OCI-M1 (cell line): ENCODE measurements at places on chromosomes 5 and 9.

GRCh38 chr5:150788977-150789376, 10.4 kb downstream of the SMIM3 start:
- DNase-seq, result no peak

DNA sequence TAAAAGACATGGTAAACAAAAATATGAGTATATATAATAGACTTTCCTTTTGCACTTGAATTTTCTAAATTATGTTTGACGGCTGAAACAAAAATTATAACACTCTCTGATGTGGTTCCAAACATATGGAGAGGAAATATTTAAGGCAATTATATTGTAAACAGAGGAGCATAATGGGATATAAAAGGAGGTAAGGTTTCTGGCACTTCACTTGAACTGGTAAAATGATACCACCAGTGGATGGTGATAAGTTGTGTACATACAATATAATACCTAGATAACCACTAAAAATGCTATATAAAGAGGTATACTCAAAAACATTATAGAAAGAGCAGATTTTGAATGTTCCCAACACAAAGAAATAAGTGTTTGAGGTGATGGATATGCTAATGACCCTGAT, 192.9 kb upstream of the RAD23B start:
- no peak for DNase-seq

GRCh38 chr9:90789862-90790261, 11.8 kb upstream of the SYK start:
- DNase-seq, result no peak

- DNase-seq, result no peak
These were observed 31.2 kb upstream of the CTNNA1 start for GRCh38 chr5:138721979-138722378.

GRCh38 chr9:32581512-32582143, 8.7 kb upstream of the NDUFB6 start:
- peak; percentile 86 for DNase-seq

DNA sequence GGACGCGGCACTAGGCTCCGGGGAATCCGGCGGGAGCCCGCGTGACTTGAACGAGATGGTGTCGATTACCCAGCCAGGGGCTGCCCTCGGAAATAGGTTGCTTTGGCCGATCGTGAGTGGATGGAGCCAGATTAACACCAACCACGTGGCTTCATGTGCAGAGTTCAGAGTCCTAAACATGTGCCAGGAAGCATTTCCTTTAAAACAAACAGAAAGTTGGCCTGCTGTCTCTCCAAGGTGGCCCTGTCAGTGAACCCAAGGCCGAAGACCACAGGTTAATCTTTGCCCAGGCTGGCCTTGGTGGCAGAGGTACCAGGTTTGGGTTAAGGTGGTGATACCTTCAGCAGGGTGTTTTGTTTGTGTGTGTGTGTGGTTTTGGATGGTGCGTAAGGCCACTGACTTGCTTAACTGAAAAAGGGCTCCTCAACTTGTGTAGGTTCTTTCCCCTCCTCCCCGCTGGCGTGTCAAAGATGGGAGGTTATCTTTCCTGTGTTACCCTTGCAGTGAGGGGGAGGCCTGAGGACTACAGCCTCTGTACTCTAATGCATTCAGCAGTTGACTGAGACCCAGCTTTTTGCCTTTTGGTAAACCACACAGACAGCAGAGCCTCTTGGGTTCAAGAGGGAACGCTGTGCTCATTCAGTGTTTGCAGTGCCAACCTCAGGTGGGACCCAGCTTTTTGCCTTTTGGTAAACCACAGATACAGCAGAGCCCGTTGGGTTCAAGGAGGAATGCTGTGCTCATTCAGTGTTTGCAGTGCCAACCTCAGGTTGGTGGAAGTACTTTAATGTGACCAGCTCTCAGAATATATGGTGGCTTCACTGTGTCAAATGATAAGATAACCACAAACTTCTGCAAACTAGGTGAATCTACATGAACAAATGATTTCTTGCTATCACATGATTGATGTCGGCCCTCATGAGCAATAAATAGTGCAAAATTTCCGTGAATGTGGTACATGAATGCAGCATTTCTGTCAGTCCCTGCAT, 1.4 kb downstream of the IQGAP2 start:
- DNase-seq, result peak; percentile 87

DNA sequence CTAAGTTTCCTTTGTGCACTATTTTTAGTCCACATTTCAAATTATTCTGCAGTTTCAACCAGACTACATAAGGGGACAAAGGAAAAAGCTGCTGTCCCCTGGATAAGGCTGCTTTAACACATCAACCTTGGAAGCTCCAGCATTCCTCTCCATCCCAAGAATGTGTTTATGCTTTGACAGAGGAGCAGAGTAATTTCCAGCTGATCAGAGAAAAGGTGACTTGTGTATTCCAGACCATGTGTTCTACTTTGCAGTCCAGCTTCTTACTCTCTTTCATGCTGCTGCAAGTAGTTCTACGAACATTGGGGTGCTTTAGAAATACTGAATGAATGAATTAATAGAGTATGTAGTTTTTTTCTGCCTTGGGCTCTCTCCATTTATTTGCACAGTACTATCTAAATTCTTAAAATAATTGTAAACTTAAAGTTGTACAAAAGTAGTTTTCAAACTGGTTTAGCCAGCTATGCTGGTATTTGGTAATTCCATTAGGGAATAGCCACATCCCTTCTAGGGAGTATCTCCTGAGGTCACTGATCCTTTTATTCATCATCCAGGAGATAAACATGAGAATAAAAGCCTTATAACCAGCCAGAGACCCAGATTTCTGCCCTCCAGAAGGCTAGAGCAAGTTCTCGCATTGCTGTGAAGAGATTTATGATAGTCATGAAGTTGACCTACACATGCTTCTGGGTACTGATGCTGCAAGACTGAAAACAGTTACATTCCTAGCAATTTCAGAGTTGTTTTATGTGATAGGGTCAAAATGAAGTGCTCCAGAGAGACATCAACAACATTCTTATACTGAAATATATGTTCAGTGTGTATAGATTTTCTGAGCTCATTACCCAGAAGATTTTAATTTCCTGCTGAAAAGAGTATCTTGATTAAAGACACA, 215.2 kb downstream of the COMMD10 start:
- no peak for DNase-seq

DNA sequence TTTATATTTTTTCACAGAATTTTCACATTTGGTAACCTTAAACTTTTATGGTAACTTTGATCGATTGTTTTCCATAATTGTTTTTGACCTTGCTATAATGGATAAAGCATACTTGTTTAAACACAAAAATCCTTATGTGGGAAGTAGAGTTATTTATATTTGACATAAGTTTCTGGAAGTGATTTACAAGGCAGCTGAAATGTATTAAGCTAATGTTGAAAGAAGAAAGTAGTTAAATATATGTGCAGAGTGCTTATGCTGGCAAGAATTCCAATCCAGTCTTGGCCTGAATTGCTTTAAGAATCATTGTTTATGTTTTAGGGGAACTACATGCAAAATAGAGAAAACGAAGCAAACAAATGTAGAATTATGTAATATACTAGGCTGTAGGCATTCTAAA, 763.6 kb downstream of the TAF11L14 start:
- no peak for DNase-seq

- DNase-seq, result no peak
These were observed at the start of gene PRUNE2 for GRCh38 chr9:76905791-76906646. TSS of gene PRUNE2 (minus strand) at chr9:76906114. CDS start at chr9:76905963, 151 bp downstream.

DNA sequence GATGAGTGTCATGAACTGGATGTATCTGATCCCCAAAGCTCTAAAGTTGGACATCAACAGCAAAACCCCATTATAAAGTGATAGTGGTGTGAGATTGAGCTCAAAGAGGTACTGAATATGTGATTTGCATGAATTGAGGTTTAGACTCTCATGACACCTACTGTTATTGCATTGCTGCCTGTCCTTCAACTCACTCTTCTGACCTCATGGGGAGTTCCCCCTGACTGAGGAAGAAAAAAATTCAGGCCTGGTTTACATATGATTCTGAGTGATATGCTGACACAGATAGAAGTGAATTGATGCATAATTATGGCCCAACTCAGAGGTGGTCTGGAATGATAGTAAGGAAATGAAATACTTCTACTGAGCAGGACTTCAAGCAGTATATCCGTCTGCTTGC, 76.2 kb upstream of the CHD1 start:
- DNase-seq, result peak; percentile 14

DNA sequence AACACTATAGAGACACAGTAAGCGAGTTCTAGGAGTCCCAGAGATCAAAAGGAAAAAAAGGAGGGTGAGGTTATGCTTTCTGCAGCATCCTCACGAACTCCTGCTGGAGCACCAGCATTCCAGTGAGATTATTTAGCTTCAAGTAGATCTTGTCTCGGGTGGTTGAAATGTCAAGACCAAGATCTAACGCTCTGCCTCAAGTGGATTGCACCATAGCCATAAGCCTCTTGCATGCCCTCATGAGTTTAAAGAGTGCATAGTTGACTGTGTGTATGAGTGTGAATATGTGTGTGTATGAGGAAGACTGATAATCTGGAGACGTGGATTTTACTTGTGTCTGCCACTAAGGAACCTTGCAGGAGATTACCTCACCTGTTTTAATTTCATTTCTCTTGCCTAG, 335.3 kb upstream of the ADAMTSL1 start:
- DNase-seq, result no peak

DNA sequence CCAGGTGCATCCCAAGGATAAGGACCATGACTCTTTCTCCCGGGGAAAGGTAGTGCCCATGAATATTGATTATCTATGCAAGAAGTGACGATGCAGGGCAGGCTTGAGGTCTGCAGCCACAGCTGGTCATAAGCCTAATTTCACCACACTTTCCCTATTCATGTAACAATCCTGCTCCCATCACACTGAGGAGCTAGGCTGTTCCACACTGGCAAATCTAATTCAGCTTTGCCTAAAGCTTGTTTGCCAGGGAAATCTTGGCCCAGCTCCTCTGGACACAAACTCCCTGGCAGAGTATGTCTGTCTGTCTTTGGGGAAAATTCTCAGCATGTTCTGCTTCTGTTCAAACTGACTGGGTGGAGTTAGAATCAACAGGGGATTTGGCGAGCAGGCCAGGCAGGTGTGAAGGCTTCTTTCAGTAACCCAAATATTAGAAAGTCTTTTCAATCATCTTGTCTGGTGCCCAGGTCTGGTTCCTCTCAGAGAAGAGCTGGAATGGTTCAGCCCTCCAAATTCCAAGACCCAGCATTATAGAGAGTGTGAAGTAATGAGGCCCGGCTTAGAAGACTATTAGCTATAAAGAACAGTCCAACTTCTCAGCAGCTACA, 88.5 kb upstream of the SPDL1 start:
- DNase-seq, result no peak

GRCh38 chr5:58335518-58335917, 124.4 kb downstream of the PLK2 start:
- DNase-seq, result no peak
